ENCODE measurements at places on chromosomes 12 and 14.

DNA sequence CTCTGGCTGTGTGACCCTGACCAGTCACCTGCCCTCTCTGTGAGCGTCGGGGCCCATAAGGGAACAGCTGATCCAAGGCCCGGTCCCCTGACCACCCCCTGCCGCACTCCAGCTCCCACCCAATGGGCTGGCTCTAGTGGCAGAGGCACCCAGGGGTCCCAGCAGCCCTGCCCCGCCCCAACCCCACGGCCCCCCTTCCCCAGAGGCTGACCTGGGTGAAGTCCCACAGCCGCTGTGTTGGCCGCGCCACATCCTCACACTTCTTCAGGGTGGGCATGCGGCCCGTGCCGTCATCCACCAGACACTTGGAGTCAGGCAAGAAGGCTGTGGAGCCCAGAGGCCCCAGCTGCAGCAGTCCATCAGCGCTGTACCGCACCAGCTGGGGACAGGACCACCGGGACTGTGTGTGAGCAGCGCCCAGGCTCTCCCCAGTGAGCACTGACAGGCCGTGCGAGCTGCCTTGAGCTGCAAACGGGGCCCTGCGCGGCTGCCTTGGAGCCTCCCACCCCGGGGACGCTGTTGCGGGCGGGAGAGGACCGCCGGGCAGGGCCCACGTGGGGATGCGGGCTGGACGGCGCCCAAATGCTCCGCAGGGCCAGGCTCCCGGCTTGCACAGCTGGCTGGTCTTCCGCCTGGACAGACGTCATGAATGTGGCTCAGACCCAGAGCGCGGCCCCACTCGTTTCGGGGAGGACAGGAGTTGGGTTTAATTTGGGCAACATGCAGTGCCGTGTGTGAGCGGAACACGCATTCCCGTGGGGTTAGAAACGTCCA lies 53.5 kb downstream of the NOC4L start:
- no peak for DNase-seq

DNA sequence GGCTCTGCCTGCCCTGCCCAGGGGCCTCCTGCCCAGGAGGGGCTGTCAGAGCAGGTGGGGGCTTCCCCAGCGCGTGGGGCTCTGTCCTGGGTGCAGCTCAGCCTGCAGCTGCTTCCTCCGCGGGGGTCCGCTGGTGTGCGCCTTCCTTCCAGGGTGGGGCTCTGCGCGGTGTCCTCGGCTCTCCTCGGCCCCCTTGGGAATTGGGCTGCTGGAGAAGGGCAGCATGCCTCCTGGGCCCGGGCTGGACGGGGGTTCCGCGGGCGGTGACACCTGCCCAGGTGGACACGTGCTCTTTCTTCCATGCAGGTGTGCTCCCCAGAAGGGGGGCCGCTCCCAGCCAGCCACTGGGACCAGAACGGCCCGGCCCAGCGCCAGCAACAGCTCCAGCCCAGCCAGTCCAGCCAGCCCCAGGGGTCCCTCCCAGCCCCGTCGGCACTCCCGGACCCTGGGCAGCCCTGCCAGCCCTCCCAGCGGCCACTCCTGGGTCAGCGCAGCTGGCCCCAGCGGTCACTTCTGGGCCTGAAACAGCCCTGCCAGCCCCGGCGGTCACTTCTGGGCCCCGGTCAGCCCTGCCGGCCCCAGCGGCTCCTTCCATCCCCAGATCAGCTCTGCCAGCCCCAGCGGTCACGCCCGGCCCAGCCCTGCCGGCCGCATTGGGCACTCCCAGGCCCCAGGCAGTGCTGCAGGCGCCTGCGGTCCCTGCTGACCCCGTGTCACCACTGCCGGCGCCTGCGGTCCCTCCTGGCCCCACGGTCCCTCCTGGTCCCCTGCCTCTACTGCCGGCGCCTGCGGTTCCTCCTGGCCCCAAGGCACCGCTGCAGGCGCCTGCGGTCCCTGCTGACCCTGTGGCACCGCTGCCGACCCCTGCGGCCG lies 19.1 kb downstream of the FBRSL1 start:
- no peak for DNase-seq

GRCh38 chr12:49375406-49375805 lies 8.1 kb downstream of the SPATS2 start:
- no peak for DNase-seq

DNA sequence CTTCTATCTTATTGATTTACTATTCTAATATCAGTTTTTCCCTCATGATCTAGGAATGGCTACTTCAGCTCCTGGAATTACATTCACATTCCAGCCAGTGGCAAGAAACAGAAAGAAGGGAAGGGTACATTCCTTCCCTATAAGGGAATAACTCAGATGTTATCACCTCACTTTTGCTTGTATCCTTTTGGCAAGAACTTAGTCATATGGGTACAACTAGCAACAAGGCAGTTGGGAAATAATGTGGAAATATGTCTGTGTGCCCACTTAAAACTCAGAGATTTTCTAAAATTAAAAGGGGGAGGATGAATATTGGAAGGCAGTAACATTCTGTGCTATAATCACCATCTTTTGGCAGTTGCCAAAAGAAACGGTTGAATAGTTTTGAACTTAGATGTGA lies 85.6 kb downstream of the MSRB3 start:
- DNase-seq = no peak

DNA sequence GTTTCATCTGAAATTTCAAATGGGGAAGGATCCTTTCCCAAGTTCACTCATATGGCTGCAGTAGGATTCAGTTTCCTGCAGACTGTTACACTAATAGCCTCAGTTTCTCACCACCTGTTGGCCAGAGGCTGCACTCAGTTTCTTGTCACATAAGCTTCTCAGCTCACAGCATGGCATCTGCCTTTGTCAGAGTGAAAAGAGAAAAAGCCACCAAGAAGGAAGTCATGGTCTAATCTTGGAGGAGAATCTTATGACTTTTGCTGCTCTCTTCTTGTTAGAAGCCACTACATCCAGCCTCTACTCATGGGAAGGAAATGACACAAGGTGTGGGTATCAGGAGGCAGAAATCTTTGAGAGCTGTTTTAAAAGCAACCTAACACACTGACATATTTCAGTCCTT lies 39.4 kb upstream of the BTG1 start:
- DNase-seq = peak; percentile 19

GRCh38 chr14:101134161-101134631 lies 230.7 kb upstream of the RTL1 start:
- no peak for DNase-seq

GRCh38 chr12:82883394-82884355 lies 197.0 kb downstream of the TMTC2 start:
- DNase-seq = no peak

- no peak for DNase-seq
Measured at GRCh38 chr12:121190523-121191031, 19.4 kb upstream of the P2RX4 start.

DNA sequence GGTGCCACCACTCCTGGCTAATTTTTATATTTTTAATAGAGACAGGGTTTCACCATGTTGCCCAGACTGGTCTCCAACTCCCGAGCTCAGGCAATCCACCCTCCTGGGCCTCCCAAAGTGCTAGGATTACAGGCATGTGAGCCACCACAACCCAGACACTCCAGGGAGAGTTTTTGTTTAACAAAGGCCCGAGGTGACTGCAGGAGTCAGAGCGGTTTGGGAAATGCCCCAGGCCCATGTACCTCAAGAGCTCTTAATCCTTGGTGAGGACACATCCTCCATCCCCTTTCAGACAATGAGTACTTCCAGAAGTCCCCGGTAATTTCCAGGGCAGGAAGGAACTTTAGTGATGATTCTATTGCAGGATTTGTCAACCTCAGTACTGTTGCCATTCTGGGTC lies 176.0 kb downstream of the ESRRB start:
- no peak for DNase-seq

DNA sequence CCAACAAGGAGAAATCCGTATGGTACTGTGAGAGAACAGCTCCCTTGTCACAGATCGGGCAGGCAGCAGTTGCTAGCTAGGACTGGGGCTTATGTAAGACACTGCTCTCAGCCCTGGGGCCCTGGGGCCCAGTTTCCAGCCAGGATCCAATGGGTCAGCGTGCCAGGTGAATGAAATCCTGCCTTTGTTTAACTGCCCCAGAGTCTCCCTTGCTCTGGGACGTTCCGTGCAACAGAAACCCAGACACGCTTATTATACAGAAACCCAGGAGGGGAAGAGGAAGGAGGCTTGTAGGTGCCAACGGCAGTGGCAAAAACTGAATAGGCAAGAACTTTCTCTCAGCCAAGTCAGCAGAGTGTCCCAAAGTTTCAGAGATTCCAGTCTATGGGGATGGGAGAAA lies 110.6 kb downstream of the DIO2 start:
- DNase-seq = no peak

- DNase-seq = no peak
Measured at GRCh38 chr12:23722655-23723054, 226.8 kb downstream of the SOX5 start.

DNA sequence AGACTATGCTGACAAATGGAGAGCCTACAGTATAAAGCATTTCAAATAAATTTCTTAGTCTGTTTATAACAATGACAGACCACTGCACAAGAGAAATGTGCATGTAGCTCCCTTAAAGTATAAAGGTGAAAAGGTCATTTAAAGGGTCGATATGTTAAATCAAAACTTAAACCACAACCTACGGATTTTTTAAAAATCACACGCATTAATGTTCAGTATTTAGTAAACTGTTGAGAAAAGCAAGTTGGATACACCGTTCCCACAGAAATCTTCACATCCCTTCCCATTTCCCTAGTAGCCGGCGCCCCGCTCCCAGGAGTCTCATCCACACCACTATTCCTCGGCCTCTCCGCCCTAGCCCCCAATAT lies 614 bp downstream of the FKBP3 start:
- DNase-seq = no peak

GRCh38 chr14:99545586-99545985 lies 58.4 kb downstream of the CCDC85C start:
- DNase-seq = no peak

GRCh38 chr14:104277416-104278213 lies 139.2 kb downstream of the KIF26A start:
- no peak for DNase-seq

DNA sequence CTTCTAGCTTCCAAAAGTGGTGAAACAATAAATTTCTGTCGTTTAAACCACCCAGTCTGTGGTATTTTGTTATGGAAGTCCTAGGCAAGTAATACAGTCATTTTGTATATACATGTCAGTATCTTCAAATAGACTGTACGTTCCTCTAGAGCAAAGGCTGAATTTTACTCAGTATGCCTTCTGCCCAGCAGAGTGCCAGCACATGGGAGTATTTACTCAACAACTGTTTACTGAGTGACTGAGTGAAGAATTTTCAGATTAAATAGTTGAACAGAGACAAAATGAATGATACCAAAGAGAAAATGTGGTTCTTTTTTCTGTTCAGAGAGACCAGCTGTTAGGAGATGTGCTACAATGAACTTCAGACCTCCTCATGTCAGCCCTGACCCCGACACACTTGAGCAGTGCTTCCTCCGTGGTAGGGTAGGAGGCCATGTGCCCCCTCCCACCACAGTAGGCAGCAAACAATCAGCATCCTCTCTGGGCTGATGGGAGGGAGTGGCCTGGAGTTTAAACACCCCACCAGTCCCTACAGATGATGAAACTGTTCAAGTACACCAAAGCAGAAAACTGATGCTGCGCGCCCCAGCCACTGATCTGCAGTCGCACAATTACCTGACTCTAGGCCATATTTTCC lies 21.7 kb downstream of the BMP4 start:
- DNase-seq = no peak
